Activated T-helper 9 cell treated with anti-CD3 and anti-CD28 coated beads, Interleukin-2, amount 50 U/mL, for 16 hours (primary cell): ENCODE measurements at places on chromosomes 2 and 18.

DNA sequence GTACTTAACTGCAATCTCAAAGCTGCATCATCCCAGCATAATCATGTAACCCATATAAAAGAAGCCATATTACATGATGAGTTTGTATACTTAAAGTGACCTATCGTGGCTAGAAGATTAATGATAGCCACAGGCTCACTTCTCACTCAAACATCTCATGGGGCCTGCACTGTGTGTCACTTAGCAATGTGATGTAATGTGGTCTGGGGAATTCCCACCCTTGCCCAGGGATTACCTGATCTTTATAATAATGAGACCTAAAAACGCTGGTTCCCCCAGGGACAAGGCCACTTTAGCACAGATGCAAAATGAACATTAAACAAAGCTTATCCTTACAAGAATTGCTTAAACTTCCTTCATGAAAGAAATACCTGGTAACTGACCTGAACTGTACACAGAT lies 427.1 kb upstream of the CNTNAP5 start:
- no peak for DNase-seq

DNA sequence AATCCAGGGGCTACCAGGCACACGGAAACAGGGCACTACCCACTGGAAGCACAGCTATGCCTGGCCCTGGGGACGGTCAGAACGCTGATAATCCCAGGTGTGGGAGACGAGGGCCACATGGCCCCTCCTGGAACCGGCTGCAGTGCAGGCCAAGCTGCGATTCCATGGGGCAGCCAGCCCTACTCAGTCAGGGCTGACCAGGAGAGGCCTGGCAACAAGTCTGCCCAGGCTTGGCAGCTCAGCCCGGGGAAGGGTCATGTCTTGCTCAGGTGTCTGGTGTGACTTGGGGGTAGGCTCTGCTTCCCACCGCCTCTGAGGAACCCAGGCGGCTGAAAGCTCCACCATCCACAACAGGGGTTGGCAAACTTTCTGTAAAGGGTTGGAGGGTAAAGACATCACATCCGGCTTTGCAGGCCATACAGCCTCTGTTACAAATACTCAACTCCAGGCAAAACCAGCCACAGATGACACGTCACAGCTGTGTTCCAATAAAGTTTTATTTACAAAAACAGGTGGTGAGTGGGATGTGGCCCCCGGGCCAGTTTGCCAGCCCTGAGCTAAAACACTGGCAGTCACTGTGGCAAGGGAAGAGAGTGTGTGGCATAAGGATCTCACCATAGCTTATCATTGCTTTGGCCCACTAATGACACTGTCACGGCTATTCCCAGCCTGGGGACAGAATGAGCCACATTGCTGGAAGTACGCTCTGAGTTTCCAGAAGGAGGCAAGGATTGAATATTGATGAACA lies 85.2 kb downstream of the NDUFA10 start:
- DNase-seq: no peak

DNA sequence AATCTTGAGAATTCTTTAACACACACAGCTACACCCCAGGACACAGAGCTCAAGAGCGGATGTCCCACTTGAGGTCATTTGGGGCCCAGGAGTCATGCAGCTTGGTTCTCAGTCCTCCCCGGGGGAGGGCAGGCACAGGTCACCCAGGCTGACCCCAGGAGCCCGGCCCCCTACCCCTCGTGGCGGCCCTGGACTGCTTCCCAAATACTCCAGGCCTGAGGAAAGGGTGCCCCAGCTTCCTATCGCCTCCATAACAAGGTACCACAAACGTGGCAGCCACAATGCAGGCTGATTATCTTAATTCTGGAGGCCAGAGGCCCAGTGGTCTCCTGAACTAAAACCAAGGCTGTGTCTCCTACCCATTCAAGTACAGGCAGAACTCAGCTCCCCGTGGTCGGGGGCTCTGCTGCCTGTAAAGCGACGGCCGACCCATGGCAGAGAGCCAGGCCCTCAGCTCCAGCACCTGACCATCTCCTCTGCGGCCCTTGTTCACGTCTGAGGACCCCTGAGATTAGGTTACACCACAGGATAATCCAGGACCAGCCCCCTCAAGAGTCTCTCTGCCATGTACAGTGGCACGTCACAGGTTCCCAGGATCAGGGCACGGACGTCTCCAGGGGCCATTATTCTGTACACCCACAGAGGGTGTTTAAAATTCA lies 10.5 kb downstream of the SLC66A2 start:
- no peak for DNase-seq

- DNase-seq: no peak
Observed at GRCh38 chr2:219186754-219187456, 8.8 kb downstream of the RETREG2 start.
